ENCODE measurements at places on chromosomes 6 and 20.

- DNase-seq, result peak; percentile 90
Observed at GRCh38 chr20:11880680-11881079, 37.0 kb upstream of the BTBD3 start.

DNA sequence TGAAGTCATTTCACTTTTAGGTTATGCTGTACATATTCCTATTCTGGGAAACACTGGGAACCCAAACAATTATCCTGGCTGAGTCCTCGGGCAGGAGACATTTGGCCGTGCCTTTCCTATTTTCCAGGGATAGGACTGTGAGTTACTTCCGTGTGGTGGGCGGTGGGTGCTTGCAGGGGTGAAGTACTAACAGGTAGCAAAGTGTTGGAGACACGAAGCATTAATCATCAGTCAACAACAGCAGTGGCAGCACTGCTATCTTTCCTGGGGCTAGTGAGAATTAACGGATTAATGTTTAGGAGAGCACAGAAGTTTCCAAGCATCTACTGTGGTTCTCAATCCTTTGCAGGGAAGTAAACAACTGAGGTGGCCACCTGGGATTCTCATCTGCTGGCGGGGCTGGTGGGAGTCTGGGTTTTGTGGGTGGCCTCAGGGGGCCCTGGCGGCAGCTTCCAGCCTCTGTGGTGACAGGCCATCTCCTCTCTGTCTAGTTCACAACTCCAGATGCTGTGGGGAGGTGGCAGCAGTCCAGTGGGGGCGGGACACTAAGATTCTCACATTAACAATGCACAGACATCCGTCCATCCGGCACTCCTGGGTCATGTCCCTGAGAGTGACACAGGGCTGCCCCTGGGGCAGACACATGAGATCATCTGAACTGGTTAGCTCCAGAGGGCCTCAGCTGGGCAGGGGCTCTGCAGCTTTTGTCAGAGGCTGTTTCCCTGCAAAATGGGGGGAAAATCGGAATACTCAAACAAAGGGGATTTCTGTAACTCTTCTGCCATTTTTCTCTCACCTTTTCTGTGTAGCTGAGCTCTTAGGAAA lies 90.9 kb downstream of the GJA10 start:
- peak; percentile 54 for DNase-seq

- DNase-seq, result peak; percentile 85
Observed at GRCh38 chr20:64038565-64039292, 2.7 kb downstream of the C20orf204 start.

GRCh38 chr6:157469378-157469777 lies 88.4 kb downstream of the ZDHHC14 start:
- peak; percentile 27 for DNase-seq

DNA sequence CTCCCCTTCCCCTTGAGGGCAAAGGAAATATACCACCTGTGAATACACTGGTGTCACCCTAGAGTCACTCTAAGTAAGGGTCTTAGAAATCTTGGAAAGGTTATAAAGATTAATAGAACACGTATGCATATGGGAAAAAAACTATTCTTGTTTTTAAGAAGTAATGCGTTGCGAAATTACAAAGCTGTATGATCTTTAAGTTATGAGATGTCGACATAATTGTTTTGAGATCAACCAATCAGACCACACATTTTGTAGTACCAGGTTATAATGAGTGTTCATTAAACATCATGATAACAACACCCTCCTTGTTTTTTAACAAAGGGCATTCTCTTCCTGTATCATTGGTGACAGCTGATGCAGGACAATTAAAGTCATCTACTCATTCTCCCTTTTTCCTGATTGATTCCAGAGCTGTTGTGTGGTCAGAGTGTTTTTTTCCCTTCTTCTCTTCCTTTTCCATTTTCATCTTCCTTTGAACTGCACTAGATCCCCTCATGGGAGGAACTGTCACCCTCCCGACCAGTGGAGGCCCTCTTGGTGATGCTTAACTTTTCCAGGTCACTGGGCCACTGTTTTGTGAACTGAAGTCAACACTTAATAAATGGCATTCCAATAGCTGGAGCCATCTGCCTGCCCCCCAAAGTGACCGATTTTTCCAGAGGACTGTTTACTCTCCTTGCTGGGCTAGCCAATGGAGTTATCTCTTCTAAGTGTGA lies 37.0 kb downstream of the PRDM1 start:
- no peak for DNase-seq

DNA sequence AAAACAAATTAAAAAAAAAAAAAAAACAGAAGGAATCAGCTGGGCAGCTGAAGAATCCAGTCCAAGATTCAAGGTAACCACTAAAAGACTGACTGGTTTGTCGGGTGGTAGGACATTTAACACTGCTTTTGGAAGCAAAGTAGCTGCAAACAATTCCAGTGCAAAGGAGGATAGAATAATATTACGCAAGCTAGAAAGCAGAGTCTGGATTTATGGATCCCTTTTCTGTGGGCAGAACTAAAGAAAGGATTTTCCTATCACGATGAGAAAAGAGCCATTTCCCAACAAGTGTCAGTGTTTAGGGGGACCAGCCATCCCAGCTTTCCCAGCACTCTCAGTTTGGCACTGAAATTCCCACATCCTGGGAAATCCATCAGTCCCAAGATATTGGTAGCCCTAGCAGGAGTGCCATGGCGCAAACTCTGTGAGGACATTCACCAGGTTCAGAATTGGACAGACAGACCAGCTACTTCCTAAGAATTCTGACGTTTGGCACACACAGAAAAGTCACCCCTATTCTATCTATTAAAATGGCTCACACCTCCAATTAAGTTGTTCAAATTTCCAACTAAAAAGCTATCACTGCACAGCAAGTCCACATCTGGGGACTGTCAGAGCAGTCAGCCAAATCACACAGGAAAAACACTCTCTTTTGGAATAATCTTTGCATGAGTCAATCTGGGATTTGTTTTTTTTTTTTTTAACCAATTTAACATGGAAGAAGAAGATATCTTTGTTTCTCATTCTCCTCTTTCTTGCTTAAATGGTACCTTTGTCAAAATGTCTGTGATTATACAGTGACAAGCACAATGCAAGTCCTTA lies 356.8 kb upstream of the ARID1B start:
- no peak for DNase-seq

GRCh38 chr6:125314009-125314581 lies 12.3 kb upstream of the HDDC2 start:
- peak; percentile 73 for DNase-seq

DNA sequence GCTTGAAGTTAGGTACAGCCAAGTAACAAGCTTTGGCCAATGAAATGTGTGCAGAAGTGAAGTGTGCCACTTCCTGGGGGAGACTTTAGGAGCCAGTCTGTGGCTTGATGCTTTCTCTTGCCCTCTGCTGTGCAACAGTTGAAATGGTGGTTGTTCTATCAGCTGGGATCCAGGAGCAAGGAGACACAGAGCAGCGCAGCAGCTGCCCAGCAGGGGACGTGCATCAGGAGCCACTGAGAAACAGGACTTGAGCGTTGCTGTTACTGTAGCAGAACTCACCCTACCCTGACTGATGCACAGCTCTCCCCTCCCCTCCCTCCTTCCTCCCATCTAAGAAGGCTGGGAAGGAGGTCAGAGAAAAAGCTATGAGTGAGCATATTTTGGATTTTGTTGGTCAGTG lies 18.9 kb upstream of the CCN5 start:
- DNase-seq, result no peak

- no peak for DNase-seq
Observed at GRCh38 chr6:57174511-57174907, 2.4 kb downstream of the BAG2 start.

DNA sequence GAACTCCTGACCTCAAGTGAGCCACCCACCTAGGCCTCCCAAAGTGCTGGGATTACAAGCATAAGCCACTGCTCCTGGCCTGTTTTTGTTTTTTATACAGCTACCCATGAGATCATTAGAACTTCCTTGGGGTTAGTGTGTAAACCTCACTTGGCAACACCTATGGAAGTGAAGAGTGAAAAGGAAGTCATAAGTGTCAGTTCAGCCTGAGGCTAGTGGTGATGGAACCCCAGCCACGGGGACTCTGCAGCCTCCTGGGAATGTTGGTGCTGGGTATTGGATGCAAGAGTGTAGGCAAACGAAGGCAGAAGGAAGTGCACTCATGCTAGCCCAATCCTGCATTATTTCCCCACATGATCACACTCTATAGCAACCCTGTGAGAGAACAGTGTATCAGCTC lies 33.6 kb upstream of the FUCA2 start:
- DNase-seq, result peak; percentile 66

- DNase-seq, result peak; percentile 53
Observed at GRCh38 chr6:135243871-135244796, 63.0 kb downstream of the MYB start.

DNA sequence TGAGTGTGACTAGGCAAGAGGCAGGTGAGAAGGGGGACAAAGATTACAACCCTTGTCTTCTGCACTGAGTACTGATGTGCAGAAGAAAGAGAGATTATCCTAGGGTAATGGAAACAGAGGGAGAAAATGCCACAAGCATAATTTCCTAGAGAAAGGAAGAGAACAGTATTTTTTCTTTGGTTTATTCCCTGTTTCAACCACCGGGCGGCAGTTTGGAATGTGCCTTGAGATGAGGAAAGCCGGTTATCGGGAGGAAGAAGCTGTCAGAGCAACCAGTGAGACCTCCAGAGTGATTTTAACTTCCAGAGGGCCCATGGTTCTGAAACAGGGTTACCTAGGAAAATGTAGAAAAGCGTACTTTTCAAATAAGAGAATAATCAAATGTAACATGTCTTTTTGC lies 121.4 kb downstream of the REV3L start:
- DNase-seq, result peak; percentile 28

GRCh38 chr20:33757458-33757857 lies 25.7 kb downstream of the ZNF341 start:
- no peak for DNase-seq

- no peak for DNase-seq
Observed at GRCh38 chr6:137150072-137150471, 23.4 kb downstream of the IL22RA2 start.

- peak; percentile 19 for DNase-seq
Observed at GRCh38 chr6:22071270-22072041, 225.4 kb downstream of the PRL start.

DNA sequence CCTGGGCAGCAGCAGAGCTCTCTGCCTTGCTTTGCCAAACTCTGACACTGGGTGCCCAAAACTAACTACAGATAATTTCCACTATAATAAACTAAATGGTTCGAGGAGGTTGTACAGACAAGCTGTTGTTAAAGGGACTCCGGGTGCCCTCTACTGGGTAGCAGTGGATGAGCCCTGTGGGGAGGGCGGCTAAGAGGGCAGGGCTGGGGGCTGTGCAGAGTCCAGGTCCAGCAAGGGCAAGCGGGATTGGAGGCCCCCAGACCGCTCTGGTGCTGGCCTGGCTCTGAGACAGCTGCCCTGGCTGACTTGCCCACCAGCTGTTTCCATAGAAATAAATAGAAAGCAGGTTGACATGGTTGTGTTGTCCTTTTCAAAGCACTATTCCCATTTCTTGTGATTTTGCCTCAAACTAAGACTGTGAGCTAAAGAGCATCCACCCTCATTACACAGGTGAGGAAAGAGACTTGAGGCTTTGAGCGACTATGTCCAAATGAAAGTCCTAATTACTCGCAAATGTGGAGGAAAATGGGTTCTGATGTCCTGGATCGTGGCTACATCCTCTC lies 167.6 kb upstream of the CST7 start:
- DNase-seq, result peak; percentile 45

DNA sequence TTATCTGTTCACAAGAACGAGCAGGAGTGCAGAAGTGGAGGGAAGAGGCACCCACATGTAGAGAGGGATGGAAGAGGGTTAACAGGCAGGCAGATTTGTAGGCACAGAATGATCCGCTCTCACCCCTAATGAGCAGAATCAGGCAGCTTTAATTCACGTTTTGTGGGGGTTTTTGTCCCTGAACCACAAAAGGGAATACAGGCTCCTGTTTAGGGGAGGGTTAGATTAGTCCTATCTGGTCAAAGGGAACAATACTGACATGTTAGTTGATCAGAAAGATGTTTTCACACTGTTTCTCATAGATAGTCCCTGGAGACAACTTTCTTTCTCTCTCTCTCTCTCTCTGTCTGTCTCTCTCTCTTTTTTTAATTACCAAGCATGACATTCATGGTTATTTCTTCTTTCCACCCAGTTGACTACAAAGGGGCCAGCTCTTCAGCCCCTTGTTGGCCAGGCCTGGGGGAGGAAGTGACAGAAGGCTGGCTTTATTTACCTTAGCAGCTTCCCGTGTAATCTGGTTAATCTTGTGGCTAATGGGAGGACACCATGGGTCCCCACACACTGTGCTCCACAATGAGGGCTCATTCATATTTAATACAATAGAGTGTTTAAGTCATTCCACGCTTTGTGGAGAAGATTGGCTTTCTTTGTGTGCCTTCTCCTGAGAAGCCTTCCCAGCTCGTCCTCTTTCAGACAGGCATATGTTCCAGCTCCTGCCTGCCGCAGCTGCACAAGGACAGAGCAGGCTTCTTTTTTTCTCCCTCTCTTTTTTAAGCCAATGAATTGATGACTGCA lies 958.8 kb downstream of the TFAP2A start:
- no peak for DNase-seq

- DNase-seq, result no peak
Observed at GRCh38 chr6:156387472-156387871, 389.7 kb upstream of the ARID1B start.

DNA sequence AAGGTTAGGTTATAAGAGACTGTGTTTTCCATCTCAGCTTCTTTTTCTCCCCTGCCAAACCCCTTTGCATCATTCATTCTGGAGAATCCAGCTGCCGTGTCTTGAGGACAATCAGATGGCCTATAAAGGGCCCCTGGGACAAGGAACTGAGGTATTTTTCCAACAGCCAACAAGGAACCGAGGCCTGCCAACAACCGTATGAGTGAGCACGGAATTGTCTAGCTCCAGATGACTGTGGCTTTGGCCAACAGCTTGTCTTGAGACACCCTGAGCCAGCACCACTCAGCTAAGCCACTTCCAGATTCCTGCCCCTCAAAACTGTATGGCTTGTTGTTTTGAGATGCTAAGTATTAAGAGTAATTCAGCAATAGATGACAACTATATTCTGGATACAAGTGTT lies 433.7 kb upstream of the HSF2 start:
- no peak for DNase-seq

- peak; percentile 58 for DNase-seq
Observed at GRCh38 chr6:100176311-100176950, 182.4 kb upstream of the MCHR2 start.

DNA sequence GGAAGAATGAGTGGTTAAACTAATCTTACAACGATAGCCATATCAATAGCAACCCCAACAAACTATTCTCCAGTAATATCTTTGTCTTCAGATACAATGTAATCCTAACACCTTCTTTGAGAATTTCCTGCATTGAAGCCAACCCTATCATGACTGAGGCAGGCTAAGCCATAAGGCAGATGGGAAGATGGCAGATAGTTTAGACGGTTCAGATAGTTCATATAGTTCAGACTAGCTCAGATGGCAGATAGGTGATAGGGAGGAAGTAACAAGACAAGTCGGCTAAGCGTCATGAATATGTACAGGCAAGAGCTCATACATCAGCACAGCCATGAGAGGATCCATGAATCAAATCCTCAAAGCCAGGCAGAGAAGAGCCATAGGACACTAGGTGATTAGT lies 39.1 kb upstream of the BEND6 start:
- no peak for DNase-seq

GRCh38 chr6:167079853-167080297 lies 43.0 kb upstream of the CCR6 start:
- no peak for DNase-seq
